ENCODE measurements at places on chromosomes 6 and 20.

- no peak for DNase-seq
Measured at GRCh38 chr6:131001111-131001736, 61.8 kb downstream of the EPB41L2 start.

GRCh38 chr6:68333442-68333841, 301.6 kb upstream of the ADGRB3 start:
- no peak for DNase-seq

- DNase-seq: no peak
Measured at GRCh38 chr6:144052488-144052887, 42.9 kb downstream of the SF3B5 start.

- DNase-seq: no peak
Measured at GRCh38 chr6:146968041-146968760, 236.0 kb upstream of the STXBP5 start.

Measured in thymus (tissue), 14 donors.